D721Med (cell line): ENCODE measurements at places on chromosomes 5 and 9.

DNA sequence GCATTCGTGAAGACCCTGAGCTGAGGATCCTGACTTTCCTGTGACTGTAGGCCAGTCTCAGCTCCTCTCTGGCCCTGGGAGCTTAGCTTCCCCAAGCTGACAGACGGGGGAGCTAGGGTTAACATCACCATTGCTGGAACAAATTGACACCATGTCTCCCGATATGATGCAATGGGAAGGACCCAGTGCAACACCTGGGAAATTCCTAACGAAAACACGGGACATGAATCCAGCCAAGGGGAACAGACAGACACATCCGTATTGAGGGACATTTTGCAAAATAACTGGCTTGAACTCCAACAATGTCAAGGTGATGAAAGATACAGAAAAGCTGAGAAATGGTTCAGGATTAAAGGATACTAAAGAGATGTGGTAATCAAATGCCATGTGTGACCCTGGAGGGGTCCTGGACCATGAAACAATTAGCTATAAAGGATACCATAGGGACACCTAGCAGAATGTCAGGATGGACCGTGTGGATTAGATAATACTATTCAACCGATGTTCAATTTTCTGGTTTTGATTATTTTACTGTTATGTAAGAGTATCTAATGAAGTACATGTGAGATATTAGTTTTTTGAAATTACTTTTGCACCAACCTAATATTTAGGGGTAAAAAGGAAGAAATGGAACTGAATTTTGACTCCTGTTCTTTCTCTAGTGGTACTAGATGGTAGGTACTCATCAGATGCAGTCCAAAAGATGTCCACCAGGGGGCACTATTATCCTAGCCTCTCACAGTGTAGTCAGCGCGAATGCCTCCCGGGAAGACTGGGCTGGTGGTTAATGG lies 52.7 kb downstream of the NDST1 start:
- peak; percentile 70 for DNase-seq

GRCh38 chr5:176733406-176734262 lies 76.7 kb upstream of the UNC5A start:
- no peak for DNase-seq

DNA sequence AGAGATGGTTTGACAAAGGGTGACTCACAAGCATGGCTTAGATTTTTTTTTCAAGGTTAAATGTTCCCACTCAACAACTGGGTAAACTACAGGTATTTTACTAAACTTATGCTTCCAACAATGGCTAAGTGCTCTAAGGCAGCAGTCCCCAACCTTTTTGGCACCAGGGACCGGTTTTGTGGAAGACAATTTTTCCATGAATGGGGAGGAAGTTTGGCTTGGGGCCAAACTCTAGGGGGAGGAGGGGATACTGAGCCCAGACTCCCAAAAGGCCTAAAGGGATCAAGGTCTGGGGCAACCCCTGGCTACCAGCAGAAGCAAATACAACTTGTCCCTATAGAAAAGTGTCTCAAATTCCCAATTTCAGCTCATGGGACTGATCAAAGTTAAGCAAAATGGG lies 32.0 kb upstream of the HSD17B3 start:
- no peak for DNase-seq

DNA sequence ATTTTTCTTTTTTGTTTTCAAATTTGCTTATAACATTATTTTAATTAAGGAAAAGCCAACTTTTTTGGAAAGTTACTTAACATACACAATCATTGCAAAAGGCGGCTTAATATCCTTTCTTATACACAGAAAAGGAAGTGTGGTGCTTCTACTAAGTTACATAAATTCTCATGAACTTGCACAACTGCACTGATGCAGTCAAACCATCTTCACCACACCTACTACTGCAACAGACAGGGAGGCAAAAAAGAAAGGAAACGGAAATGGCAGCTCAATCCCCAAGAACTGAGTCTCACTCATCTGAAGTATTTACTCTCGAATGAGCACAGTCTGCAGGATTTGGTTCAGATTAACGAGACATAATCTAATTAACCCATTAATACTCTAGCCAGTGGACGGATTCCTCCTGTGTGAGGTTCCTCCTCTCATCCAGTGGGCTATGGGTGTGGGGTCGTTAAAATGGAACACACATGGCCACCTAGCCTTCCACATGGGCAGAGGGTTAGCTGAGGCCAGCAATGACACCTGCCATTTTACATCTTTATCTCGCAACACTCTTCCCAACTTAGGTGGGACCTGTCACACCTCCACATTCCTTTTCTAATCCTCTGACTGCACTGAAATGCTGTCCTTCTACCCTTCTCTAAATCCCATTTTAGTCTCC lies 30.0 kb downstream of the GOLM1 start:
- no peak for DNase-seq

DNA sequence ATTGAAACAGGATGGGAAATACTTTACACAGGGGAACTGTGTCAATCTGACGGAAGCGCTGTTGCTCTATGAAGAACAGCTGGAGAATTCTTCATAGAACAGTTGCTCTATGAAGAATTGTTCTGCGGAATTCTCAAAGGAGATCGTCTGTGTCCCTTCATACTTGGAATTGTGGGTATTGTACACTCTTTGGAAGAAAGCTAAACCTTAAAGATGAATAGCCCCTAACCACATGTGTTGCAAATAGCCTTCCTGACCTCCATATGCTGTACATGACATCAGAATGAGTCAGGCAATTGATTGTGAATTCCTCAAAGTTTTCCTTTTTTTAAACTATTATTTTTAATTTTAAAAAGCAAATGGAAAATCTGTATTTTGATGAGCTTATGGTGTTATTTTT lies 15.6 kb downstream of the NIM1K start:
- DNase-seq: no peak

GRCh38 chr9:123457583-123457982 lies 101.6 kb downstream of the CRB2 start:
- no peak for DNase-seq

DNA sequence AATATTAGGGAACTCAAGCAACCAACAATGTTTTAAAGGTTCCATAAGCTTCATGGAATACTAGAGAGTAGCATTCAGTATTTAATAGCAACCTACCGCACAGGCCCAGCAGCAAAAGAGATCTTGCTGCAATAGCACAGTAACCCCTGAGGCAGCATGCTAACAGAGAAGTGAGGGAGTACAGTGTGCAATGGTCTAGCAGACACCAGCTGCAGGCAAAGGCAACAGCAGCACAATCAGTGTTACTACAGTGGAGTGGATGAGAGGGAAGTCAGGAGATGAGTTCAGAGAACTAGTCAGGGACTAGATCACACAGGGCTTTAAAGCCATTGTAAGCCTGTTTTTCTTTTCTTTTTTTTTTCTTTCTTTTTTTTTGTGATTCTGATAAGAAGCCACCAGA lies 2.8 kb downstream of the TICAM2 start:
- no peak for DNase-seq

DNA sequence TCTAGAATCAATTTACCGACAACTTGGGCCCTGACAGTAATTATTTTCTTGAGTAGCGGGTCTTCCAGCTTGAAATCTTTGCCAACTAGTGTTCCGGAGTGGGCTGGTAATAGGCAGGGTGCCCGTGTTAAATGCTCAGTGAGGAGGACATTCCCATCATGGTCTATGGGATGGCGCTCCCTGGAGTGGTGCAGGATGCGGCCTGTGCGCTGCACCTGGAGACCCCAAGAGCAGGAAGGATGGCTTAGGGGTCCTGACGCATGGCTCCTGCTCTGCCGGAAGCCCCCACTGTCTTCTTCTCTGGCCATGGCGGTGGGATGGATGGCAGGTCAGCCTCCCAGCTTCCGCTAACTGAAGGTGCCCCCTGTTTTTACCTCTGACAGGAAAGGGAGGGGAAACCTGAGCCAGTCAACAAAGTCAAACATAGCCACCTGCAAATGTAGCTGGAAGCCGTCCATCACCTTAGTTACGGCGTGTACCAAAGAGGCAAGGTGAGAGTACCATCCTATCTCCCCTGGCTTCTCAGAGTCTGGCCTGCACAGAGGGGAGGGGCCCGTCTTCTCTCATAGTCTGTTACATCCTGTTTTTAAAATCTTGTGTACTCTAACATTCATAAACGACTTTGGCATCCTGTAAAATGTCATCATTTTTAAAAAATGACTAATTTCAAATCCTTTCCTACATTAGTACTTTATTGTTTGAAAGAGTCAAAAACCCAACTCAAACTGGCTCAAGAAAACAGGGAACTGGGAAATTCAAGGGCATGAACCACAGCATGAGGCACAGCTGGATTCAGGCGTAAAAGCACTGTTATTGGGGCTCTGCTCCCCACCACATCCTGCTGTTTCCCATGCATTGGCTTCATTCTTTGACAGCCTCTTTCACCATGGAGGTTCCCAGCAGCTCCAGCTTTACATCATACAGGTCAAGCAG lies 28.5 kb upstream of the UNC5A start:
- no peak for DNase-seq

- DNase-seq: no peak
Observed at GRCh38 chr5:134252671-134253070, 26.8 kb upstream of the PPP2CA start.

- DNase-seq: no peak
Observed at GRCh38 chr9:136042541-136042940, 52.5 kb downstream of the NACC2 start.

DNA sequence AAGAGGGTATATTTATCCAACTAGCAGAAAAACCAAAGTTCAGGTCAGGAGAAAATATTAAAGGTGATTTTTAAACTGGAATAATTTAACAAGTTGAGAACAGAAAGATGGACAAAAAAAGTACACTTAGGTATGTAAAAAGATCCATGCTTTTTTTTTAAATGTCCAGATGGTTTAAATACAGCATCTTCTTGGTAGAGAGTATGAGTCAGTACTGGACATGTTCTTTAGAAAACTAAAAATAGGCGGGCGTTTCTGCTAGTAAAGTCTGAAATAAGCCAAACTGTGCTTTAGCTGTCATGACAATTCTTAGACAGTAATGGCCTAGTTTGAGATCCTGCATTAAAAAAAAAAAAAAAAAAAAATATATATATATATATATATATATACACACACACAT lies 255.9 kb upstream of the ST8SIA4 start:
- no peak for DNase-seq

DNA sequence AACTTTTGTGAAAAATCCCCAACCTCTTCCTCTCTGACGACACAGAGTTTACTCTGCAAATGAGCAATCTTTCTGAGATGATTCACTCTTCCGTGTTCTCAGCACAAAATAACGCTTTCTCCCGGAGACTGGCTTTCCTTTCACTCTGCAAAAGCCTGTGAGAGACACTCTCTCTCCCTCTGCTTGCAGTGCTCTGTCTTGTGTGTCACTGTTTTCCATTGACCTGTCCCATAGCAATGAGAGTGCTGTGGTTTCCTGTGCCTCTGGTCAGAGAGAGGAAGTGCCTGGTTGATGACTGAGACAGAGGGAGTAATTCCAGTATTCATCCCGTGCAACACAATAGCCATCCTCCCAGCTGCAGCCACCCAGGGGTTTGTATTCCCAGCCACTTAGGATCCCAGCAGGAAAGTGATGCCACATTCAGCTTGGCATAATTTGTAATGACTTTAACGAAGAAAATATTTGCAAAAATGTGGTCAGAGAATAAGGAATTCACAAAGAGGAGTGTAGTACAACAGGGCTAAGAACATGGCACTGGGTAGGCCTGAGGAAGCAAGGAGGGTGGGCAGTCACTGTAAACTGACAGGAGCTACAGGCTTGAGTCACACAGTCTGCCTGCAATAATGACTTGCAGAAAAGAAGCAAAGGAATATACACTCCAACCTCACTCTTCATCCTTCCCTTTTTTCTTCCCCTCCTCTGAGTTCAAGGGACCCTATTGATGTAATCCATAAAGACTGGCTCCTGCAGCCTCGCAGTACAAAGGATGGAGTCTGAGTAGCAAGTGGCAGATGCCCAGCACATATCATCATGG lies 463.5 kb upstream of the RGMB start:
- no peak for DNase-seq

DNA sequence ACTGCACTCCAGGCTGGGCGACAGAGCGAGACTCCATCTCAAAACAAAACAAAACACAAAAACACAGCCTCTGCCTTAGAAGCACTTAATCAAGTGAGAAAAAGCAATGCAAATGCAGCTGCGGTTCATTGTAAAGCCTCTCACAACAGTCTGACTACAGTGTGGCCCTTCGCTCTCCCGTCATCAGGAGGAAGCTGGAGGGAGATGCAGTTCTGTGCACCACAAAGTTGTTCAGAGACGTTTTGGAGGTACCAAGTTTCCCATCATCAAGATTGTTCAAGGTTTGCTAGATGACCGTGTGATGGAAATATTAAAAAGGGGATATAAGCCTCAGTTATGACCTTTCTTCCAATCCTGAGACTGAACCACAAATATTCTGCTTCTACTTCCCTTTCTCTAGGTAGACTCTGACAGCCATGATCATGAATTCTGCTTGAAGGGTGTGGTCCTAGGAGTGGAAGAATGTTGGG lies 40.9 kb downstream of the SEC61B start:
- DNase-seq: no peak

- no peak for DNase-seq
Observed at GRCh38 chr5:58241389-58241788, 218.5 kb downstream of the PLK2 start.

DNA sequence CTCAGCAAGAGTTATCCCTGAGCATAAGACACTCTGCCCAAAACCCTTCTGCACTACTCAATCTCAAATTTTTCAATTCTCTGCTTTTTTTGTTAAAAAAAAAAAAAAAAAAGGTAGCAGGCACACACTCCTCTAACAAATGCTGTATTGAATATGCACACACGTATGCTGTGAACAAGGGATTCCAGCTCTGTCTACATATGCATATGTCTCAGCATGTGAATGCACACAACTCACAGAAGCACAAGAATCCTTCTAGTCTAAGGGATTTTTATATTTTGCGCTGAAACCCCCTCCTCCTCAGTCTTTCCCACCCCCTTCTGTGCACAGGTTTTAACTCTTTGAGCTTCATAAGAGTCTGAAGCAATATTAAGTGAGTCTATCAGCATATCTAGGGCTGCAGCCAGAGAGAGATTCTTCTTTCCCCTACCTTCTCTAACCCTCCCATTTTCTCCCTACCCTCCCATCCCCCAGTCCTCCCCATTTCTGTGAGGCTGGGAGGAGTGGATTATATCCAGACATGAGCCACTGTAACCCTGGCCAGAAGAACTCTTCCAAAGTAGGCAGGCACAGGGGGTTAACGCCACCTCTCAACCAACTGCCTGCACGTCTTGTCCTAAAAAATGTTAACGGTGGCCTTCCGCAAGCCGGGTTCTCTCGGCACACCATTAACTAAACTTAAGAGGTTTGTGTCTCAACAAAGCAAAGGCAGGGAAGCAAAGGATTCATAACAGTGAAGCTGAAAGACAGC lies 1.0 kb downstream of the GABRB2 start:
- no peak for DNase-seq
